ENCODE measurements at places on chromosomes 5 and 9. TPM values are rescaled to one million over a fixed set of nuclear protein-coding genes. Genes with fewer than 3 reads are reported as not detected.

DNA sequence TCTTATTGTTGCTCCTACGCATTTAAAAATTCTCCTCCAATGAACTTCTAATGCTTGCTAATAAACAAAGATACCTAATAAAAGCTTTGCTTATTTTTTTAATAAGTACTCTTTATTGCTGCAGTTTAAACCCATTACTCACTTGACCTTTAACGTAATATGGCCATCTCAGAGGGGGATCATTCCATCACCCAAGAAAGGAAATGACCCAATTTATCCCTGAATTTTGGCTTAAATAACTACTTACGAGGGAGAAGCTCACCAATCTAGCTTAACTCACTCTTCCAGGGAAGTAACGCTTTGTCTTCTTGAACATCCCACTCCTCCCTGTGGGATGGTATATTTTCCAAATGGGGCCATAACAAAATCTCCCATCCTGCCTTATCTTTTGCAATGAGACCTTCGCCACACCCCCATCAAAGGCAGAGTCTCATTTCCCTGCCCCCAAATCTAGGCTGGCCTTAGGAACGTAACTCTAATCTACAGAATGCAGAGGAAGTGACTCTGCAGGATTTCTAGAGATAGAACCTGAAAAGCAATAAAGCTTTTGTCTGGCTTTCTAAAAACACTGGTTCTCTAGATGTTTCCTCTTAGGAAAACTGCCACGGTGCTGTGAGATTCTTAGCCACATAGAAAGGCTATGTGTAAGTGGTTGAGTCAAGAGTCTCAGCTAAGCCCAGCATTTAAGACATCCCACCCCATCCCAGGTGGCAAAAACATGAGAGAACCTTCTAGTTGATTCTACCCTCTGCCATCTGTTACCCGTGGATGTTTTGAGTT, 310.0 kb downstream of the ASTN2 start:
- DNase-seq: no peak

DNA sequence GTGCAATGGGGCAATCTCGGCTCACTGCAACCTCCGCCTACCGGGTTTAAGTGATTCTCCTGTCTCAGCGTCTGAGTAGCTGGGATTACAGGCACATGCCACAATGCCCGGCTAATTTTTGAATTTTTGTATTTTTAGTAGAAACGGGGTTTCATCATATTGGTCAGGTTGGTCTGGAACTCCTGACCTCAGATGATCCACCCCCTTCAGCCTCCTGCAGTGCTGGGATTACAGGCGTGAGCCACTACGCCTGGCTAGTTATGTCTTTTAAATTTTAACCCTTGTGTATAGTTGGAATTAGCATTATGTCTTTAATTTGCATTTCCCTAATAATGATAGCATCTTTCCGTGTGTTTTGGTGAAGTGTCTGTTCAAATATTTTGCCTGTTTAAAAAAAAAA, 11.5 kb downstream of the GPBP1 start:
- DNase-seq: no peak

DNA sequence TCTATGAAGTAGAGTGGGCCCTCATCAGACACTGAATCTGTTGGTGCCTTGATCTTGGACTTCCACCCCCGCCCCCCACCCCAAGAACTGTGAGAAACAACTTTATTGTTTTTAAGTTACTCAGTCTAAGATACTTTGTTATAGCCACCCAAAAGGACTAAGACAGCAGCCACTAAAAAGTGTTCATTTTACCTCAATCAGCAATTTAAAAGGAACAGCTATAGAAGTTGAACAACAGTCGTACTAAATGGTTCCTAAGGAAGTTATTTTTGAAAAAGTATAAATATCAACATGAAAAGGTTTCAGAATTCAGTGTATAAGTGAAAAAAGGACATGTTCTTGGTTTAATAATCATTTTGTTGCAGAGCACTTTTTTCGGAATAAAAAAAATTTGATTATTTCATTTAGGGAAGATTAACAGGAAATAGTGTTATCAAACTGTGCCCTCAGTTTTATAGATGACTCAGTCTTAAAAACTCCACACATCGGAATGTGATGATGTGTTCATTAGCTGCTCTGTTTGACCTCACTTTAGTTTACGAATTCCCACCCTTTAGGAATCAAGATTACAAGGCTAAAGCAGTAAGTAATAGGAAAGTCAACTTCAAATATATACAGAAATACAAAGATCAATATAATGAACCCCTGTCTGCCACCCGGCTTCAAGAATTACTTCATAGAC, 71.2 kb downstream of the MTAP start:
- no peak for DNase-seq

DNA sequence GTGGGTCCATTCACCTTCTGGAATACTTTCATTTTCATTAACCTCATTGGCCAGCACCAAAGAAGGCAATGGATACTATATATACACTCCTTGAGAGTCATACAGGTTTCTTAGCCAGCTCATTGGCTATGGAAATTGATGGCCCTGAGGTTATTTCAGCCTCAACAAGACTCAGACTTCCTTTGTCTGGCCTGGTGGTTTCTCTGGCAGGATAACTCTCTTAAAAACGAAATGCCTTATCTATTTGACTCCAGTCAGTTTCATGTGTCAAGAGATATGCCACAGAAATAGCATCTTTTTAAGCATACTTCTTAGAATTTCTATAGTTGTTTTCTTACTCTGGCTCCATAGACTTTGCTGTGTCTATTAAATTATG, 28.9 kb downstream of the CDH9 start:
- no peak for DNase-seq

- no peak for DNase-seq
These were observed 265.9 kb downstream of the ICE1 start for GRCh38 chr5:5688194-5688924.

GRCh38 chr5:58505502-58505901, 14.3 kb downstream of the GAPT start:
- DNase-seq: no peak

The CAVIN4 gene
- total RNA-seq: 0.82 TPM

The WHRN gene
- total RNA-seq: 2.1 TPM
